ENCODE measurements at places on chromosomes 5 and 9.

DNA sequence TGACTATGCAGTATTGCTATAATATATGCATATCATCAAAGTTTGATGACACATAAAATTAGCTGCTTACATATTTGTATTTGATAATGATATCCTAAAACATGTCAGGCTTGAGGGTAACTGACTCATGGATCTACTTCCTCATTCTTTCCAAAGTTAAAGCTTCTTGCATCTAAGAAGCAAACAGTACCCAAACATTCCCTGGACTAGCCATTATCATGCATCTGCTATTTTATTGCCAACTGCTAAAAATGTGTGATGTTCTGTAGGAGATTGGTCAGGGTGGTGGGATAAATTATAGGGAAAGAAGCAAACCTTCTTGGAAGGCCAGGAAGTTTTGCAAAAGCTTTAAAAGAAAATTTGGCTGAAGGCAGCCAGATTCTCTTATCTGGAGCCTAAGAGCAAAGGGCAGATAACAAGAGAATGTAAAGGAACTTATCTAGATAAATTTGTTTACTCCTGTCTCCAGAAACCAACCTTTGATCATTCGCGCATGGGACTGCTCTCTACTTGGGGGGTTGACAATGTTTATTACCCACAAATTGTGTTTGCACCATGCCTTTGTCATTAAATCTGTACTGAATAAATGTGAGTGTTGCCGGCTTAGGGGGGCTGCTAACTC is 604.1 kb upstream of the TLE4 start:
- no peak for ATAC-seq

- ATAC-seq = peak; percentile 42
Observed at GRCh38 chr9:2727966-2728613, 10.8 kb downstream of the KCNV2 start.

DNA sequence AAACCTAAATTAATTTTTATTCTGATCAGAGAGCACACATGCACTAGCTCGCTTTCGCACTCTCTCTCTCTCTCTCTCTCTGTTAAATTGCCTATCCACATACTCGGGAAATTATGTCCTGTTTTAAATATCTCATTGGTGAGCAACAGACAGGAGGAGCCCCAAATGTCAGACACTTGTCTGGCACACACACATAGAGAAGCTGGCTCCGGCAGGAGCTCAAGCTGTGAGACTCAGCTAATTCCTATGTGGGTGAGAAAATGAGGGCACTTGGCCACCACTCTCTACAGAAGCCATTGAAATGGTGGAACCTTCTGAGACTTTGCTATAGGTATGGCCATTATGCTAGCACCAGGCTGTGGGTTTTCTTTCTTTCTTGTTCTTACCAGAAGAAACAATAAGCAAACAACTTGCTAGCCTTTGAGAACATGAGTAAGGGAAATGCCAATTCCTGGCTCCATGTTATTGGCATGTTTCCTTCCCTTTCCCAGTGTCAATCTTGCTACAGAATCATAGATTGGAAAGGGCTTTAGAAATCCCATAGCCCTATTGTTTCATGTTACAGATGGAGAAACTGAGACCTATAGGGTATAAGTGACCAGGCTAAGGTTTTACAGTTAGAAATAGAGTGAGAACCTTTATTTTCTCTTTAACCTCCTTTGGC is 9.0 kb downstream of the RFX3 start:
- no peak for ATAC-seq

- ATAC-seq = peak; percentile 77
Observed at GRCh38 chr5:157743163-157744050, at the start of gene LSM11. LSM11 (plus strand) TSS chr5:157743712; CDS start chr5:157743751, 39 bp downstream.

DNA sequence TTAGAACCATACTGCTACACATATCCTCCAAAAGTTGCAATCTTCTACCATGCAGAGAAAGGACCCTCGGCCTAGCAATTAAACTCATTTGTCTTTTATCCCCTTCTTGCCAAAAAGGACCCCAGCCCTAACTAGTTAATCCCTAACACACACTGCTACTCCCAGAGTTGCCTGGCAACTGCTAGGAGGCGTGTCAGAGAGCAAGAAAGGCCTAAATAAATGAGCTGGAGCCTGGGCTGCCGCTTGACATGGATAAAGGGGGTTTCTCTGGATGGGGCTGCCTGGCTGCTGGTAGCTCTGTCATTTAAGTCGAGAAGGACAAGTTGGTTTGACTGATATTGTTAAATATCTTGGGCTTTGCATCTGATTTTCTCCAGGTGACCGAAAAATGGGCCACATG is 194.8 kb downstream of the CRB2 start:
- peak; percentile 91 for ATAC-seq

- no peak for ATAC-seq
Observed at GRCh38 chr5:99879791-99880511, 655.2 kb upstream of the FAM174A start.

DNA sequence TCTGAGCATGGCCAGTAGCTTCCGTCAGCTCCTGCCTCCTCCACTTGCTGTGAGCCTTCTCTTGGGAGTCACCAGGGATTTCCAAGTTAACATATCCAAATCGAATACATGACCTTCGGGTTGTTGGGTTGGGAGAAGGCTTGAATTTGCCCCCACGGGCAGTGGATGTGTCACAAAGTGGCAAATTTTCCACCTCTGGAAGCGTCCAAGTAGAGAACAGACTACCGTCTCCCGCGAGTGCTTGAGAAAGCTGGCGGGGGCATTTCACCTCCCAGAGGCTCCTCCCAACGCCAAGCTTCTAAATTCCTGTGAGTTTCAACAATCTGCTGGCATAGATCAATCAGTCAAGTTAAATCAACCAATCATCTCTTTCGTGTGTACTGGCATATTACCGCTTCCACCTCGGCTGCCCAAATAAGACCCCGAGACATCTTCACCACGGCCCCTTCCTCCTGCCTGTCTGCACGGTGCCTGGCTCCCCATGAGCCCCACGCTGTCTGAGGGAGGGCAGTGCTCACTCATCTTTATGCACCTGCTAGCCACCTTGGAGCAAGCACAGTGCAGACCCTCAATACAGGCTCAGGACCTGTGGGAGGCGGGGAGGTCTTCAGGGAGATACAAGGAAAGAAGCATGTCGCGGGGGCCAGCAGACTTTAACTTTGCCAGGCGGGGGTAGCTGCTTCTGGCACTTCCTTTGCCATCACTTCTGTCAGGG is 79.1 kb downstream of the MRPL36 start:
- no peak for ATAC-seq

DNA sequence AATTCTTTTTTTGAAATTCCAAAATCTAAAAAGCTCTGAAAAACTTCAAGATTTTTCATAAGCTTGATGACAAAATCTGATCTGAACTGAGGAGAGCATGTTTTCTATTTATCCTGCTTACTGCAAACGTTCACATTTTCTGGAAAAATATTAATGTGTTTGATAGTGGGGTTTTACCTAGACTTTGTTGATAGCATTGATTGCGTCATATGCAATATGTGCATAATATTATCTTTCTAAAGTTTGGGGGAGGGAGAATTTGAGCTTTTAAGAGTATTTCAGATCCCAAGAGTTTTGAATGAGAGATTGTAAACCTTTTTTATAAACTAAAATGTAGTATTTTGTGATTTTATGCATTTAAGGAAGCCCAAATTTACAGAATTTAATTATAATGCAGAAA is 62.8 kb upstream of the CDH6 start:
- ATAC-seq = no peak

- no peak for ATAC-seq
Observed at GRCh38 chr9:103574056-103574455, 520.1 kb upstream of the SMC2 start.

DNA sequence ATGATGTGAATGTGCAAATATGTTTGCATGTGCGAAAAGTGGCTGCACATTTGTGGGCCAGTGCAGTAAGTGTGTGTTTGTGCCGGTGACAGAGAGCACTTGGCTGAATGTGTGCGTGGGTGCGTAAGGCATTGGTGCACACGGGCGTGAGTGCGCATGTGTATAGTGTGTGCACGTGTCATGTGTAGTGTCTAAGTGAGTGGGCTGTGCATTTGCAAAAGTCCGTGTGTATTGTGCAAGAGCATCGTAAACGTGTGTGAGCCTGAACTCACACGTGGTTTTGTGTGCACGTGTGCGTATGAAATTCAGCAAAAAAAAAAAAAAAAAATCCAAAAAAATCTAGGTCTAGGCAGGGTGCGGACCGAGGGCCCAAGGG is 6.5 kb upstream of the EBF1 start:
- ATAC-seq = no peak

DNA sequence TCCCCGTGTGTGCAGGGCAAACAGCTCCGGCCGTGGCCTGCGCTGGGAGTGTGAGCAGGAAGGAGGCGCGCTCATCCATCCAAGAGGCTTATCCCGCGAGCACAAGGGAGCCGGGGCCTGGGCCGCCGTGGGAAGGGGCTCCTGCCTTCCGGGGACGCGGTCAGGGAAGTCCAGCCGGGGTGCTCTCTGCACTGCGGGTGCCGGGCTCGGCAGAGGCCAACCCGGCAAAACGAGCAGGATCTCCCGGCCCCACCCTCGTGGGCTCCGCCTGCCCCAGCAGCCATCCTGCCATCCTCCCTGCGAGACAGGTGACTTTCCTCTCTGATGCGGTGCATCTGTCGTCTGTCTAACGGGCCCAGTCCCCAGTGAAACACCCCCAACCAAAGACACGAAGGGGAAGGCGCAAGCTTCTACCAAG is 244.2 kb downstream of the AUH start:
- no peak for ATAC-seq

- peak; percentile 67 for ATAC-seq
Observed at GRCh38 chr5:150410524-150411244, 2.0 kb downstream of the CD74 start.

DNA sequence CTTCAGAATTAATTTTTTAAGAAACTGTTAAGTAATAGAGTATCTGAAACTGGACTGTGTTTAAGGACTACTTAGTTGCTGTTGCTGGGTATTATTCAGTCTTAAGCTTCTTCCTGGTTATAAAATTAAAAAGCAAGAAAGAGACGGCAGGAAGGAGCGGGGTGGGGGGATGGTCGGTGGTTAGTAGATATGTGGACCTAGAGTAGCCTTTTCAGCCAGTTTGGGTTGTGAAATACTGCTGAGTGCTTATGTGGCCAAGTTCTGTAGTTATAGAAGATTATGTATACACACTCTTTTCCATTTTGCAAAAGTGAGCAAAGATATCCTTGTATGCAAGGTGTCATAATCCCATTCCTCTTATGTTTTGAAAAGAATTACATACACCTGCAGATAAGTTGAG is 28.5 kb downstream of the TRIO start:
- no peak for ATAC-seq

- no peak for ATAC-seq
Observed at GRCh38 chr9:91162784-91163443, 198.8 kb downstream of the AUH start.

GRCh38 chr5:776862-777711 is 7.4 kb downstream of the ZDHHC11B start:
- no peak for ATAC-seq

GRCh38 chr5:1118738-1119137 is 6.9 kb upstream of the SLC12A7 start:
- ATAC-seq = peak; percentile 77

- ATAC-seq = no peak
Observed at GRCh38 chr5:23507278-23507685, at the start of gene PRDM9. PRDM9 (plus strand) TSS chr5:23507609; CDS start chr5:23509034, 1,425 bp downstream.

GRCh38 chr5:125180231-125180829 is 433.9 kb upstream of the ZNF608 start:
- ATAC-seq = peak; percentile 31

DNA sequence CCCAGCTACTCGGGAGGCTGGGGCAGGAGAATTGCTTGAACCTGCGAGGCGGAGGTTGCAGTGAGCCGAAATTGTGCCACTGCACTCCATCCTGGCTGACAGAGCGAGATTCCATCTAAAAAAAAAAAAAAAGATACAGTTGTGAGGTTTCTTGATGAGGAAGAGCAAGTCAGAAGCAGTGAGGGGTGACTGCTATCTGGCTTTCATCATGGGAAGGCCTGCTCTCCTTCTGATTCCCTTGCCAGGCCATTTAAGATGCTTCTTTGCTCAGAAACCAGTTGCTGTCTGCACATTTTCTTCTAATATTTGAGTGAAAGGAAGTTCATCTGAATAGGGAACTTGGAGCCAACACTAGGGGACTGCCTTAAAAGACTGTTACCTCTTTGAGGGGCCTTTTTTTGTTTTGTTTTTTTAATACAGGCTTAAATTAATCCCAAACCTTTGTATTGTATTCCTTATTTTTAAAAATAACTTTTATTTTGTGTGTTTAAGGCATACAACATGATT is 201.9 kb downstream of the ARHGAP26 start:
- ATAC-seq = no peak

DNA sequence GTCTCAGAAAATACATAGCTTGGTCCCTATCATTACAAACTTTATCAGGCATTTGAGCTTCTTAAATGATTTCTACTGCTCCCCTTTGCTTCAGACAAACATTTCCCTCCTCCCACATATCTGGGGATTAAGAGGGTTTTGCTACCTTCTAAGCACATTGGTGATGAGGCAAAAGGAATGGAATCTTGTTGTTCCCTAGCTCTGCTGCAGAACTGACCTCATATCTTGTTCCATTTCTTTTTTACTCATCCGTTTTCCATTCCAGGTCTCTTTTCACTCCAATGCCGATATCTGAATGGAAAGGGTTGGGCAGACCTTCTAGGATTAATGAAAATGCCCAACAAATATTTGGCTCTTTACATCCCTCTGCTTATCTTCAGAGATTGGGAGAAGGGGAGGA is 444.6 kb downstream of the ZNF608 start:
- no peak for ATAC-seq

DNA sequence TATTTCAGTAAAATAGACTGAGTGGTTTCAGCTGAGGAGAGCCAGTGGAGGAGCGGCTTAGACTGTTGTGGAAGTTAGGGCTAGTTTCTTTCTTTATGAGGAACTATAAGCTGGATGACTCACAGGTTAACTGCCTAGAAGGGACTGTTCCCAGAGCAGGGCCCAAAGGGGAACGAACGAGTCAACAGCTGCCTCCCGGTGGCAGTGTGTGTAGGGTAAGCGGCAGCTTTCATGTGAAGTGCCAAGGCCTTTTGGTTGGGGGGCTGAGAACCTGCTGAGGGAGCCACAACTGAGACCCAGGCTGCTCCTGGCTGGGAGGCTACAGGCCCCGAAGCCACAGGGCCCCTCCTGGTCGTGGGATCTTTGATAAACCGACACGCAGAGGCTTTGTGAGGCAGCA is 7.0 kb downstream of the SQSTM1 start:
- ATAC-seq = no peak

GRCh38 chr5:1497795-1498622 is 25.8 kb downstream of the LPCAT1 start:
- no peak for ATAC-seq

GRCh38 chr9:137828527-137829259 is 48.9 kb upstream of the CACNA1B start:
- peak; percentile 43 for ATAC-seq

All from motor neuron (in vitro differentiated cells).